ENCODE measurements at places on chromosomes 3 and 15. TPM values are rescaled to one million over a fixed set of nuclear protein-coding genes. Genes with fewer than 3 reads are reported as not detected.

The A4GNT gene
- not detected for total RNA-seq

DNA sequence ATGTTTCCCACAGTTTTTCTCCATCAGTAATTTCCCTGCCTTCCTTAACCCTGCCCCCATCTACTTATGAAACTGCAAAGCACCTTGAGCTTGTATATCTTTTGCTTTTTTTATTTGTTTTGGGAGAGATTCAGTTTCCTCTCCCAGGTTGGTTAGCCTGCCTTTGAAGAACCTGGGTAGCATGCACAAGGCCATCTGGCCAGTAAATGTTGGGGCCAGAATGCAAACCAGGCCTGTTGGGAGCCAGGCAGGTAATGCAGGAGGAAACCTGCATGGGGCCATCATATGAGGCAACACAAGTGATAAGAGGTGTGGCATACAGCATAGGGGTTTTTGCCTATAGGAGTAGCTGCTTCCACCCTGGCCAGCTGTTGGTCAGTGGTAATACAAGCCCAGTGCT is 17.7 kb downstream of the SYNPR start:
- DNase-seq, result no peak

DNA sequence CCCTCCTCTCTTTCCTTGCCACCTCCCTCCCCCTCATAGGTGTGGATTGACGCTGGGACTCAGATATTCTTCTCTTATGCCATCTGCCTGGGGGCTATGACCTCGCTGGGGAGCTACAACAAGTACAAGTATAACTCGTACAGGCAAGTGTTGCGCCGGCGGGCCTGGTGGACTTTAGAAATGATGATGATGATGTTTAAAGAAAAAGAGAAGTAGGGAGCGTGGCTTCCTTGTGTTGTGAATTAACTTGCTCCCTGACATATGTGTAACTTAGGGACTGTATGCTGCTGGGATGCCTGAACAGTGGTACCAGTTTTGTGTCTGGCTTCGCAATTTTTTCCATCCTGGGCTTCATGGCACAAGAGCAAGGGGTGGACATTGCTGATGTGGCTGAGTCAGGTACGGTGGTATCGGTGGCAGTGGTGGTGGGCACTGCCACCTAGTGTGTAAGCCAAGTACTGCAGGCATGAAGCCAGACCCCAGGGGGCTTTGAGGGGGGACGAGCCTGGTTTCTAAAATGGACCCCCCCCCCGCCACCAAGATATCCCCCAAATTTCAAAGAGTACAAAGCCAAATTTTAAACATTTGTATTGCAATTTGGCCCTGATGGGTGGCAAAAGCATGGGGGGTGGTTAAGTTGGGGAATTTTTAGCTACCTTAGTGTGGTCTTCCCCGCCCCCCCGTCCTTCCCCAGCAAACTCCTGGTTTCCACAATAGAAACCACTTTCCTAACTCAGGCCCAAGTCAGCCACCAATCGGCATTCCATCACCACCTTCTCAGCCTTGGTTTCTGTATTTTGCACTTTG is 65.6 kb downstream of the SLC6A6 start:
- DNase-seq, result no peak

The GNAT1 gene
- not detected for total RNA-seq

DNA sequence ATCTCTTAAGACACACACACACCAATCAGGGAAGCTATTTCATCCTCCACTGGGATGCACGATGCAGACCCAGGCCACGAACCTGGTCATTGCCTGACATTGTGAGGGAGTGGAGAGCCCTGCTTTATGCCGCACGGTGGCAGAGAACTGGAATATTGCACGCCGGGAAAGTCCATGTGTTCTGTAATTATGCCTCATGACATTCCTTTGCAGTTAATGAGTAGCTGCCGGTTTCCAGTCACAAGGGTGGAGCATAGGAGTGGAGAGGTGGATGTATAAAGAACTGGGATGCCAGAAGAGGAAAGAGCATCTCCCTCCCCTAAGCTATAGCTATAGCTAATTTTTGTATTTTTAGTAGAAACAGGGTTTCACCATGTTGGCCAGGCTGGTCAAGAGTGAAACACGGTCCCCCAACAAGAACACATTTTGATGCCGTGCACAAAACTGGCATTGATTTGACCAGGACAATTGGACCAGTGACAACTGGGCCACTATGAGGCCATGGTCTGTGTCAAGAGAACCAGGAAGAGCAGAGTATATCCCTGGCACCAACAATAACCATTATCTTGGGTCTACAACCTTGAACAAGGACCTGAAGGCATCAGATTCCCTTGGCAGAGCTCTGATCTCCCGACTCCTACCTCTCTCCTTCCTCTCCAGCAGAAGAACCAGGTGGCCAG is 51.4 kb downstream of the SH3BP5 start:
- no peak for DNase-seq

DNA sequence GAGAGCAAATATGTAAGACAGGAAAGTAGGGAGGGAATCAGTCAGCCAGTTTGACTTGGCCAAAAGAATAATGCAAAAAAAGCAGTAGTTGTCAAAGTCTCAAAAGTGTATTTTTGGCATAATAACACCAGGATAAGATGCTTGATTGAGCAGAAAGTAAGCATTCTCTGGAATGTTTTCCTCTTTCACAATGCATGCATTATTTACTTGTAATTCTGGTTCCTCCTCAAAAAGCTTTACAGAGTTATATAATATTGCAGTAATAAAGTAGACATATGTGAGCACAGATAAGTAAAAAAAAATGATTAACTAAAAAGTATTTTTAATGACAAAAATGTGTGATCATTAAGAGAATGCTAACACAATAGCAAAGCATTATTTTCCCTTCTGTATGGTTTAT is 285.9 kb upstream of the BCHE start:
- DNase-seq, result no peak

- DNase-seq, result no peak
These were observed 142.7 kb upstream of the TMCO5A start for GRCh38 chr15:37791693-37792092.

DNA sequence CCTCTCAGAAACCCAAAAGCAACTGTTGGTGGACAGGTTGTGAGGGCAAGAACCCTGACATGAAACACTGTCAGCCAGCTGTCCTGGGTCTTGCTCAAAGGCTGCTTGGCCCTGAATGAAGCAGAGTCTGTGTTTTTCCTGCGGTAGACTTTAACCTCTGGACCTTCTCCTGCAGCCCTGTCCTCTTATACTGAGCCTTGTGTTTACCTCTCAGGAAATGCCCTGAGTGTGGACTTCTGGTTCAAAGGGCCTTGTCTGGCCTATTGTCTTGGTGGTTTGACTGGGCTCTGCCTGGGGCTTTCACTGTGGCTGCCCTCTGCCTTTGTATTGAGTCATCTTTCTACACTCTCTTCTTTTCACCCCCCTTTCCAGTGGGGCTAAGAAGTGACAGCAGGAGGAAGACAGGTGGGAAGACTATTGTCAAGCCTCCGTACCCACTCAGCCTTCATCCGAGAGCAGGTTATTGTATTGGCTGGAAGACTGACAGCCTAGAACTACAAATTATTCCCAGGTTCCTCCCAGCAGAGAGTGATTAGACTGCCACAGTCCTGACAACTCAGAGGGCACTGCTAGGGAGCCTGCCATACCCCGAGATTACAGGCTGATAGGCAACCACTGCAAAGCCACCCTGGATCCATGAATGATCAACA is 3.5 kb downstream of the SEC13 start:
- DNase-seq, result no peak

DNA sequence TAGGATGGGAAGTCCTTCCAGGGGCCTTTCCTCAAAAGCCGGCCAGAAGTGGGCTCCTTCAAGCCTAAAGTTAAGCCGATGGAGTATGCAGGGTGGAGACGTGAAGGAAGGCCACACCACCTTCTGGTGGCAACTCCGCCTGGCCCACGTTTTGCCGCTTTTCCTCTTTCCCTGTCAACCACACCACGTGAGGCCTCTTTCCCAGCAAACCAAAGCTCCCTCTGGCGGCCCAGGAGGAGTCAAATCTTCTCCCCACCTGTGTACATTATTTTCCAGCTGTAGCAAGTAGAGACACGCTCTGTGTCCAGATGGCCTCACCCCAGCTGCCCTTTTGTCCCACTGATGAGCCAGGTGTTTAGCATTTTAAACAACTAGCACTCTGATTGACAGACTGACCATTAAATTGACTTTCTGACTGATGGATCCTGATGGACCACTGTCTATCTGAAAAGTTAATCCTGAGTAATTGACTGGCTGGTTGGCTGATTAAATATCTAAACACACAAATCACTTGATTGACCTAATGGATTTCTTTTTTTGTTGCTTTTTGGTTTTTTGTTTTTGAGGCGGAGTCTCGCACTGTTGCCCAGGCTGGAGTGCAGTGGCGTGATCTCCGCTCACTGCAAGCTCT is 59.6 kb upstream of the ZBTB38 start:
- DNase-seq, result no peak

The MYH15 gene
- total RNA-seq, result 0.05 TPM

- DNase-seq, result no peak
These were observed 12.1 kb upstream of the THSD4 start for GRCh38 chr15:71103102-71103676.

- DNase-seq, result no peak
These were observed 725.2 kb upstream of the GOLIM4 start for GRCh38 chr3:168820810-168821415.

GRCh38 chr3:197367081-197367780 is 68.8 kb upstream of the DLG1 start:
- peak; percentile 54 for DNase-seq

DNA sequence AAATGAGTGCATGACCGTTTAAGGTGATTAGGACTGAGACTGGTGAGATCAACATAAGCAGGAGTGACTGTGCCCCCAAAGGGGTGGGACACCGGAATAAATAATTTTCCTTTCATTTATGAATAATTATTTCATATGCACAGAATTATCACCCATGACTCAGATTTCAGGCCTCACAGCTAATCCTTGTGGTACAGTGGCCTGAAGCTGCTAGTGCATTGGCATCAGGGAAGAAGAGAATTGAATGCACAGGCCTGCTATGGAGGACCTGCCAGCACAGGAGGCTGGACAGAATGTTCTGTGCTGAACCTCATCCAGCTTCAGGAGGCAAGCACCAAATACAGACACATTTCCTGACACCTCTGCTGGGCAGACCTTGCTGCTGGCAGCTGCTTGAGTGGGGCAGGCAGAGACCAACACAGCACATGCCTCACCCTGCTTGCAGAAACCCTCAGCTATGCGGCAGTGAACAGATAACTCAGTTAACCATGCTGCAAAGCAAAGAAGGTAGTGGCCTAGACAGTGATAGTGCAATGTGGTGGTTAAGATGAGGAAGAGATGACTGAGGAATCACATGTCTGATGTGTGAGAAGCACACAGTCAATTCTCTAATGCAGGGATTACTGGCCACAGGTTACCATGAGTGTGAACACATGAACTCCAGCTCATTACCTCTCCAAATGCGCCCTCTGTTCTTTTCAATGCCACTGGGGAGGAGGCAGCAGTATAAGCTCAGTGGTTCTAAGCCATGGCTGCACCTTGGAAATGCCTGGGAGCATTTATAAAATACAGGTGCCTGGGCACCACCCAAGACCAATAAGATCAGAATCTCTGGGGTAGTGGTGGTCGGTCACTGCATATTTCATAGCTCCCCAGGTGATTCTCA is 68.1 kb upstream of the SCN5A start:
- no peak for DNase-seq

DNA sequence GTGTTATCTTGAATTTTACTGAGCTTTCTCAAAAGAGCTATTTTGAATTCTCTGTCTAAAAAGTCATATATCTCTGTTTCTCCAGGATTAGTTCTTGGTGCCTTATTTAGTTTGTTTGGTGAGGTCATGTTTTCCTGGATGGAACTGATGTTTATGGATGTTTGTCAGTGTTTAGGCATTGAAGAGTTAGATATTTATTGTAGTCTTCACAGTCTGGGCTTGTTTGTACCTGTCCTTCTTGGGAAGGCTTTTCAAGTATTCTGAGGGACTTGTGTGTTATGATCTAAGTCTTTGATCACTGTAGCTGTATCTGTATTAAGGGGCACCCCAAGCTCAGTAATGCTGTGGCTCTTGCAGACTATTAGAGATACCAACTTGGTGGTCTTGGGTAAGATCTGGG is 10.6 kb upstream of the RAD51 start:
- no peak for DNase-seq

GRCh38 chr3:11136830-11137626 is 17.3 kb upstream of the HRH1 start:
- DNase-seq, result peak; percentile 92

DNA sequence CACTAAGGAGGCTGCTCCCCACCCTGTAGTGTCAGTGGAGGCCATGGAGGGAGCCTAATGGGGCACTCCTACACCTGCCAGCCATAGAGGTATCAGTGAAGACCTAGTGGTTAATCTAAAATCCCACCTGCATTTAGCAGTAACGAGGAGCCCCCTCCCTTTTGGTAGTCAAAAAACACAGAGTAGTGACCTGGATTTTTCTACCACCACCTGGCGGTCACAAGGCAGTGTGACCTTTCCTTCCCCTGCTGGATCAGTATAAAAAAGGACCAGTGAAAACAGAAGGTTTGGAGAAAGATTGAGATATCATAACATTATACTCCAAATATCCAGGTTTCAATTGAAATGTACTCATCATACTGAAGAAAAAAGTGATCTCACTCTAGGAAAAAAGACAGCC is 241.2 kb downstream of the PYDC2 start:
- DNase-seq, result no peak

DNA sequence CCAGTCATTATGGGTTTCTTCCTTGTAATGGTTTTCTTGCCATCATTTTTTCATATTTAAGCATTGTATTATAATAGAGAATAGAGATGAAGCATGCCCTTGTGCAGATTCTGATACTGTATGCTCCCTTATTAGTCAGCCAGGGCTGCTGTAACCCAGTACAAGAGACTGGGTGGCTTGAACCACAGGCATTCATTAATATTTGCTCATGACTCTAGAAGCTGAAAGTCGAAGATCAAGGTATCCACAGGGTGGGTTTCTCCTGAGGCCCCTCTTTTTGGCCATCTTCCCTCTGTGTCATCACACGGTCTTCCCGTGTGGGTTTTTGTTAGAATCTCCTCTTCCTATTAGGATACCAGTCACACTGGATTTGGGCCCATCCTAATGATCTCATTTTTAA is 74.5 kb downstream of the FOXP1 start:
- DNase-seq, result no peak

- DNase-seq, result no peak
These were observed 2.6 kb downstream of the PLCD1 start for GRCh38 chr3:38026856-38027255.

DNA sequence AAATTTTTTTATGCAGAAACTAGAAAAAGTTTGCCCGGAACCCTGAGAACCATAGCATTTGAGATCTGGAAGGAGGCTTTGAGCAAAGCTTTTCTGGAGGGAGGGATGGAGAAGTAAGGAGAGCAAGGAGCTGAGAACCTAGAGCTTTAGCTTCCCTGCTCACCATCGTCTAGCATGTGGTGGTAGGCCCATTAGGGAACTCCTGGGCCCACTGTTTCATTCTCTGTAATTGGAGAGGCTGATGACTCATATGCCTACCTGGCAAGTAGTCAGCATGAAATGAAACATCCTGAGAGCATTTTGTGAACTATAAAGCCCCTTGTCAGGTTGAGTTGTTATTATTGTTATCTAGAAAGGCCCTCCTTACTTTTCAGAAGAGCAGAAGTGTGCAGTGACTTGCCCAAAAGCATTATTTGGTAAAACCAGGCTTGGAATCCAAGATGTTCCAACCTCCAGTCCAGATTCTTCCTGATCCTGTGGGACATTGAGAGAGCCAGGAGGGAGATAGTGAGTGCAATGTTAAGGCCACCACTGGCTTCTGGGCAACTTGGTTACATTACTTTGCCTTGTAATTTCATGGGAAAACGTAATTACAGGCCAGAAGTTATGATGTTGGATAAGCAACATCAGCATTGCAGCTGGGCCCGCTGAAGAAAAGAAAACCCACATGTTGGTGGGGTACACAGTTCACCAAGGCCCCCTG is 104.5 kb upstream of the BFSP2 start:
- no peak for DNase-seq

GRCh38 chr3:171230865-171231264 is 204.3 kb upstream of the SLC2A2 start:
- no peak for DNase-seq

Data from posterior vena cava (tissue), 2 donors.